CD4-positive, alpha-beta T cell treated with Interleukin-4 for 4 hours (primary cell): ENCODE measurements at places on chromosomes 5 and 9.

GRCh38 chr5:119360905-119361593, 5.2 kb downstream of the TNFAIP8 start:
- no peak for DNase-seq

DNA sequence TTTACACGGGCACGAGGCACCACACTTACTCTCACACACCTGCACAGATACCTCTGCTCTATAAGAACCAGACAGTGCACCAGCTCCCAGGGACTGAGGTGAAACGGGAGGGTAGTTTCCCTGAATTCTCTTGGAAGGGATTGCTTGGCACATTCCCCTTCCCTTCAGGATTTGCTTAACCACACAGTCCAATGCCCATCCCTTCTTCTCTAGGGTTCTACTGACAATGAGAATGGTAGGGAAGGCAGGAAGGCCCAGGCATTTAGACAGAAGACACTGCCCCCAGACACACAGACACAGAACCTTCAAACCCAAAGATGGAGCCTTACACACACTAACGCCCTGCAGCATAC, 704 bp upstream of the LHX6 start:
- DNase-seq, result no peak

GRCh38 chr5:172049226-172049796, 42.9 kb upstream of the FBXW11 start:
- DNase-seq, result no peak

GRCh38 chr9:136992819-136993369, 672 bp downstream of the PAXX start:
- no peak for DNase-seq

DNA sequence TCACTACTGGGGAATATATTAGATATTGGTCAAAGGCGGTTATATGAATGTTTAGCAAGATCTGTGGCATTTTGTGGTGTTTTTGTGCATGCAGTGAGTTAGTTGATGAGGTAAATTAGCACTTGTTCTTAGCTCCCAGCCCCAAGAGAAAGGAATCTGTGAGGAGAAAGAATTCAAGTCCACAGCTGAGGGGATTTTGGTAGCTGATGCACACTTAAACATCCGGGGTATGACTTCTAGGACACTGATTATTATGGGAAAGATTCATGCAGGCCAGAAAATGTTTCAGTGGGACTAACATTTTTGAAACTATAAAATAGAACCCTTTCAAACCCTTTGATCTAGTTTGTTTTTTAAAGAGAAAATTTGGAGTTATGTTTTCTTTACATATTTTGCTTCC, 118.2 kb upstream of the RPS23 start:
- no peak for DNase-seq

DNA sequence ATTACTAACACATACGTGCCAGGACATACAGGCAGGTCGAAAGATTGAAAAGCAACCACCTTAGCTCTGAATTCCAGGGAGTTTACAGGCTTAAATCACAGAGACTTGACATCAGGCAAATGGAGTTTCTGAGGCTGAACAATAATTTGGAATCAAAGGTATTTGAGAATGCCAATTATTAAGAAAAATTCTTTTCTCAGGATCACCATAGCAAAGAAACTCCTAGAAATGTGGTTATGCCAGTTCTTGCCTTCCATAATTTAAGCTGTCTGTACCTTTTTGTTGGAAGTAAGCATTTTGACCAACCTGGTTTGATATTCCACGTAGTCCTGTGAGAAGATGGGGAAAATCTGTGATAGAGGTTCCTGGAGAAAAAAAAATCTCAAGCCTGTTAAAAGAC, 312.4 kb upstream of the SMARCA2 start:
- DNase-seq, result no peak

DNA sequence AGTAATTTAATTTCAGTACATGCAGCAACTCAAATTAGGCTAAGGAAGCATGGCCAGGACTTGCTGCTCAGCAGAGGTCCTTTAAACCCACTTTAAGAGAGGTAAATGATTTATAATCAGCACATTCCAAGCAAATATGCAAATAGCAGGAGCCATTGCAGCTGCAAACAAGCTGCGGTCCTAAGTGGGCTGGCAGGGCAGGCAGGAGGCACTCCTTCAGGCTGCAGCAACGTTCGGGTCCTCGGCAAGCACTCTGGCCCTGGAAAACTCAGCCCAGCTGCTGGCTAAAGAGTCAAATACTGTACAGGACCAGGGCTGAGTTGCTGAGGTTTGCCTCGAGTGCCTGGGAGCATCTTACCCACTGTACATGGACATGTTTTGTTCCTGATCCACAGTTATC, 126.9 kb downstream of the FSTL4 start:
- no peak for DNase-seq

DNA sequence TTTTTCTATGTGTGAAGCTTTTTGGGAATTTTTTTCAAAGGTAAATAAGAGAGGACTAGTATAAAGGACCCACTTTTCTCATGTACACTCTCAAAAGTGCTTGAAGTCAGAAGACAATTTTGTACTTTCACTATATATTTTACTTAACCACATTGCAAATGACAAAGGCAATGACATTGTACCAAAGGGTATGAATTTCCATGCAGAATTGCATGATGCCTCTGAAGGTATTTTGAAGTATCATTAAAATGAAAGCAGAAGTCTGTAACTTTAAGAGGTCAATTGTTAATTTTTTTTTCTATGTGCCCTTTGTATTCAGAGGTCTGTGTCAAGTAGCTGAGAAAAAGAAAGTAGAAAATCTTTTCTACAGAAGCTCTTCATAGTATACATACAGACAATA, 84.7 kb downstream of the ST8SIA4 start:
- no peak for DNase-seq

DNA sequence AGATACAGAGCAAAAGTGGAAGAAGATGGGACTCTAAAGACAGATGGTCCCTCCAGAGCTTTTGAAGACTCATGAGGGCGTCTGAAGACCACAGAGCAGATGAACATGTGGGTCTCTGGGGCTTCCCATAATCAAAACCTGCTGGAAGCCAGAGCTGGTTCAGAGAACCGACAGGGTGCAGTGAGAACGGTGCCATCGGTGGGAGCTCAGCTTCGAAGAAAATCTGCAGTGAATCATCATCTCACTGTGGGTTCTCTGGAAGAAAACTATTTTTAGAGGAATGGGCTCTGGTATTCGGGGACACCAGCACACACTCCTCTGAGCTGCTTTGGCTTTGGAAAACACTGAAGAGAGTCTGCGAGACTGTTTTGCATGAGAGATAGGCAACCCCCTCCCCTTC, 222.4 kb upstream of the PANK3 start:
- DNase-seq, result no peak

GRCh38 chr9:87122947-87123685, 175.8 kb upstream of the GAS1 start:
- DNase-seq, result peak; percentile 0

GRCh38 chr5:72855821-72856220, 39.4 kb downstream of the TNPO1 start:
- DNase-seq, result no peak

DNA sequence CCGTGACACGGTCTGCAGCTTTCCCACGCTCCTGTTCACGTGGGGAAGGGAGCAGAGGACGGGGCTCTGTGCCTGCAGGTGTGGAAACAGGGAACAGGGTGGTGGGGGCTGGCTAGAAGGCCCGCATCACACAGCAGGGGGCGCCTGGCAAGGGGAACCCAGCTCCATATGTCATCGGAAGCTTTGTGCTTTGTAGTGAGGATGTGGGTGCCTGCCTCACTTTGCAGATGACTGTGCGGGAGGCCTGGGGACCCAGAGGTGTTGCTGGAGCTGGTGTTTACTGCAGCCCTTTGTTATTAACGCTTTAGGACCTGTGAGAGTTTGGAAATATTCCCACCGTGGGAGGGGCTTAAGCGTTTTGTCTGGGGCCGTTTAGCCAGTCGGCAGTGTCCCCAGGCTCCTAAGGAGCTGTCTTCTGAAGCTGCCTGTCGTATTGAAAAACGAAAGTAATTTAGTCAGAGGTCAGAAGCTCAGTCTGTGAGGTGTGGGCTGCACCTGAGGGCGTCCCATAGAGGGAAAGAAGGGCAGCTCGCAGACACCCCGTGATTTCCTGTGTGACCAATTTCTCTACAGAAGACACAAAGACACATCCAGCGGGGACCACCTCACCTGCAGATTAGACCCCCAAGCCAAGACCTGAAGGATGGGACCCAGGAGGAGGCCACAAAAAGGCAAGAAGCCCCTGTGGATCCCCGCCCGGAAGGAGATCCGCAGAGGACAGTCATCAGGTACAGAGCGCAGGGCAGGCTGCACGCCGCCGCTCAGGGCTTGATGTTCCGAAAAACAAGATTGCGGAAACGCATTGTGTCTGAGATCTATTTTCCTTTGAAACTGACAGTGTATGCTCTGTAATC, 9.1 kb downstream of the MAN1B1 start:
- peak; percentile 88 for DNase-seq

DNA sequence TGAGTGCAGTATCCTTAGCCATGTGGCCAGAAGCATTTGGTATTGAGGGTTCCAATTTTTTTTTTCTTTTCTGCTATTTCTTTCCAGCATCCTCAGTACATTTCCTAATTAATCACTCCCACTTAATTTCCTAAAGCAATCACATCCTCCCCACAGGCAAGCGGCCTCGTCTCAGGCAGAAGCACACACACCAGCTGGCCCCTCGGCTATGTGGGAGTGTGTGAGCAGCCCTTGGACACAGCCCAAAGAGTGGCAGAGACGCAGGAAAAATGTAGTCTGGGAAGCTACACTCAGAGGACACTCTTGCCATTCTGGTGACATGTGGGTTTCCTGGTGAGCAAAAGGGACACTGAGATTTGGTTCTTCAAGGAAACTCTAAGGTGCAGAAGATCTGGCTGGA, 20.7 kb downstream of the SLIT3 start:
- no peak for DNase-seq

- no peak for DNase-seq
Observed at GRCh38 chr5:27734838-27735237, 696.5 kb upstream of the CDH9 start.

DNA sequence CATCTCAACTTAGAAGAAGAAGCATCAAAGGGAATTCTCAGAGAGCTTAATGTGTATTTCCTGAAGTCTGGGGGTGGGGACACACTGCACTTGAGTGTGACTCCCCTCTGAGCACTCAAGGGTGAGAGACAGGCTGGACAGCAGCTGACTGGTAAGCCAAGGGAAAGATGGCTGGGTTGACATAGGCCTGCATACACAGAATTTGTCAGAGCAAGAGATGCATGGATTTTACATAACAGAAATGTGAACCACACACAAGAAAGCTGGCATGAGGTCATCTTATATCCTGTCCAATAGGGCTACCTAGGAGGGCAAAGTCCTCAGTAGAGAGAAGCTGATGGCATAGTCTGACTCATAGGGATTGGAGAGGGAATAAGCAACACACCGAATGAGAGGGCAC, 114.3 kb upstream of the EPB41L4A start:
- no peak for DNase-seq

- DNase-seq, result no peak
Observed at GRCh38 chr5:151240924-151241635, 11.9 kb upstream of the GM2A start.

DNA sequence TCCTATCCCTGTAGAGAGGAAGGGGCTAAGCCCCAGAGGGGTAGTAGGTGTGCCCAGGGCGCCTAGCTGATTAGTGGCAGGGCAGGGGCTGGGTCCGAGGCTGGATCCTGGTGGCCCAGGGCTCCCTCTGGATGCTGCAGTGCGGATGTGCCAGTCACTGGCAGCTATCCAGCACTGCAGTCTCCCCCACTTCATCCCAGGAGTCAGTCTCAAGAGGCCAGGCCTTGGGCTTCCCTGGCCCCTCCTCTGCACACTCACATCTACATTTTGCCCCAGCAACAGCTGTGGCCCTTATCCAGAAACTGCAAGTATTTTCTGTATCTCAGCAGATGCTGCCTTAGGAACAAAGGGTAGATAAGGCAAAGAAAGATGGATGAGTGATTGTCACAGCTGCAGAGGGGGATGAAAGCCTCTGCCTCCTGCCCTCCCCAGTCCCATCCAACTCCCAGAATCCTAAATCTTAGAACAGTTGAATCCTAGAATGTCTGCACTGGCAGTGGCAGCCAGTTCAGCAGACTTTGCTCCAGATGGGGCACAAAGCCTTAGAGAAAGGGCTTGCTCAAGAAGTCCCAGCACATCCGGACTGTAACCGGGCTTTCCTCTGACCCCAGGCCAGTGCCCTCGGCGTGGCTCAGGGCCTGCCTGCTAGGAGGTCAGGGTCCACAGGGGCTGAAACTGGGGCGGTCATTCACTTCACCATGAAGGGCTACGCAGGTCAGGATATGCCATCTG, 1.6 kb downstream of the ANXA6 start:
- no peak for DNase-seq

DNA sequence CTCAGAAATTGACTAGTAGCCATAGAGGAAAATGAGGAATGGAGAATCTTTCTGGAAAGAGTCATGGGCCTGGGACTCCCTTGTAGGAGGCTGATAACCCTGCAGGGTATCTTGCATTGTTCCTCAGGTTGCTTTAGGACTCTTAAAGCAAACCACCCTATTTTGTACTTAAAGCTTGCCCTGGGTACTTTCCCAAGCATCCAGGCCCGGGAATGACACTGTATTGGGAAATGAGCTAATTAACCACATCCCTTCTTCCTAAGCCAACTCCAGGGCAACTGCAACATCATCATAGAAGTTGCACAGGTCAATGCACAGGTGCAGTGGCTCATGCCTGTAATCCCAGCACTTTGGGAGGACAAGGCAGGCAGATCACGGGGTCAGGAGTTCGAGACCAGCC, 55.9 kb downstream of the UGCG start:
- no peak for DNase-seq

DNA sequence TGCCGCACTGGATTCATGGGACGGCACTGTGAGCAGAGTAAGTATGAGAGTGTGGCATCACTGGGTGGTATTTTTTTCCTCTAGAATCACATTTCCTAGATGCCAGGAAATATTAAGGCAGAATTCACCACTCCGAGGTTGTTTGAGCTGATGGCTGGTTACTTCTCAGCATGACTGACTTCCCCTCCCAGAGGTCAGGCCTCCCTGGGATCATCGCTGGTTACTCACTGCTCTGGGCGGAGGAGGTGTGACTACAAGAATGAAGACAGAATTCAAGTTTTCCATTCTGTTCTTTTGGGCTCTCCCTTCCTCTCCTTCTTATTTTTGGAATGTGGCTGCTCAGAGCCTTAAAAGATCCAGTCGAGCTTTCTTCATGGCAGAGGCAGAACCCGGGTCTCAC, 76.6 kb upstream of the PRRC1 start:
- no peak for DNase-seq

- peak; percentile 55 for DNase-seq
Observed at GRCh38 chr9:21964925-21965385, 29.2 kb downstream of the CDKN2A start.

- no peak for DNase-seq
Observed at GRCh38 chr5:172305380-172305779, 21.8 kb upstream of the UBTD2 start.

GRCh38 chr9:123998278-123998925, 13.2 kb upstream of the LHX2 start:
- no peak for DNase-seq

GRCh38 chr5:66882606-66883227, 286.5 kb downstream of the MAST4 start:
- no peak for DNase-seq

- no peak for DNase-seq
Observed at GRCh38 chr9:2602704-2603116, 18.9 kb upstream of the VLDLR start.

GRCh38 chr9:68983522-68984424, 30.1 kb downstream of the PRKACG start:
- DNase-seq, result no peak
